ENCODE measurements at places on chromosomes 12 and 14. TPM values are rescaled to one million over a fixed set of nuclear protein-coding genes. Genes with fewer than 3 reads are reported as not detected.

DNA sequence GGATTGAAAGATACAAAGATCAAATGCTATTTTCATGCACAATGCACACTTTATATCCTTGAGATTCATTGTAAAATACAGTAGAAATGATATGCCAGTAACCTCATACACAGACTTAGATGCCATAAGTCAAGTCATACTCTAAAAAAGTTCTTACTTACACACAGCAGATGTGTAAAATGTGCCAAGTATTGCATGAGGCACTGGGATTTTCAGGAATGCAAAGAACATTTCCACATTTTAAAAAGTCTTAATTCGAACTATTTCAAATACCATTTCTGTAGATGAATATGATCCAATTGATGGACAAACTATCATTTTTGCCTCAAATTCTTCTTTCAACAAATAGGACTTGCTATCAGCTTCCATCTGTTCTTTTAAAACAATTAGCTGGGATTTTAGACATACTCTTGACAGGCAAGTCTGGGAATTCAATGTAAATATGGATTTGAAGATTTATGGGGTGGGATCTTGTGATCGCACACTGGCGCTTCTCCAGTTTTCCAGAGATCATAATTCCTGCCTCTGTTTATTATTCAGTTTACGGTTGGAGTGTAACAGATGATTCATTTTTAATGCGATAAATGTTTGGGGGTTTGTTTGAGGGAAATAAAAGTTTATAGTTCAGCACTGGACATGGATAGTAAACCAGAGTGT lies 183.8 kb downstream of the PAX9 start:
- no peak for DNase-seq

- DNase-seq, result no peak
Observed at GRCh38 chr12:107107381-107107780, 14.0 kb upstream of the CRY1 start.

CD27 gene
- total RNA-seq, result not detected

DNA sequence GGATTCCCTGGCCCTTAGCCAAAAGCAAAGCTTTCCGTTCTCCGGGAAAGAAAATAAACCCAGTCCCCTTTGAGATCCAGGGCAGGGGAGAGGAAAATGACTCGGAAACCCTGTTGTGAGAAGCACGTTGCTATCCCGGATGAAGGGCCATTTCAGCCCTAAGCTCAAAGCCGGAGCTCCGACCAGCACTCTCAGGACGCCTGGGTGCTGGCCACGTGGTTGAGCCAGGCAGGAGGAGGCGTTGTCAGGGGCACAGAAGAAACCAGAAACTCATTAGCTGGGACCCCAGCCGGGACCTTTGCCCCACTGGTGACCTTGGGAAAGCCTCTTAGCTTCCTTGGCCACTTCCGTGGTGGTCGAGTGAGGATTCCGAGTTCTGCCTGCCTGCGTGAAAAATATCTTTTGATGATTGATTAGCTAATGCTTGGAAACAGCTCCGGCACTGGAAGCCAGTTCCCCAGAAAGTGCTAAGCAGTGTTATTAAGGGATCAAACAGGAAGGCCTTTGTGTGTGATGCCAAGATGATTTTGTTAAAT lies 57.6 kb upstream of the FZD10 start:
- DNase-seq, result no peak

DNA sequence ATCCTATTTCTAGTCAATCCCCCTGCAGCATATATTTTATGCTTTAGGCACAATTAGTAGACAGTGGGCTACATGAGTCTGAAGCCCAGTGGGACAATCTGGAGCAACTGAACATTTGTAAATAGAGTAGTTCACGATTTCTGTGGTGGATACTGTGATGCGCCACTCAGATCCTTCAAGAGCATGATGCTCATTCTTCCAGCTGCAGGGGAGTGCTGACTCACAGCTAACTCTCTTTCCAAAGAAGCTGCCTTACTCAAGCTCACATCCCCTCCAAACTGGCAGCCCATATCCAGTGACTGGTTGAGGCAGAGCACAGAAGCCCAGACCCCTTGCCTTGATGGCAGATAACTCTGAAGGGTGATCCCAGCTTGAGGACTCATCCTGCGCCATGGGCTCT lies 224.2 kb upstream of the EEA1 start:
- DNase-seq, result no peak

GRCh38 chr12:57541001-57541400 lies 6.0 kb downstream of the DCTN2 start:
- no peak for DNase-seq

DNA sequence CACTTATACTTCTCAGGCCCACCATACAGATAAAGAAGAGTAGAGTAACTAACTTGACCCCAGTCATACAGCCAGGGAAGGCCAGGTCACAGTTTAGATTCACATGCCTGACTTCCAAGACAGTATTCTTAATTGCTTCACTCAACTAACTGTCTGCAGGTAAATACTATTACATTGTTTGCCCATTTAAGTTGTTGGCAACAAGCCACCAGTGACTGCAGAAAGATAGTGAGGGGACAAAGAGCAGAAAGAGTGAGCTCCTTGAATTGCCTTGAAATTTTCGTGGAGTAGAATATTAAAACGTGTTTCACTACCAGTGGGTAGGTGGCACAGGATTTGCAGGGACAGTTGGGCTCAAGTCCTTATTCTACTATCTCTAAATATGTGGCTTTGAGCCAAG lies 146.3 kb upstream of the RMST start:
- DNase-seq, result no peak

GRCh38 chr14:75877292-75877691 lies 104.5 kb downstream of the TGFB3 start:
- DNase-seq, result no peak

SMCO3 gene
- 0.30 TPM for total RNA-seq

- DNase-seq, result no peak
Observed at GRCh38 chr12:21989819-21990412, 48.7 kb upstream of the ABCC9 start.

GRCh38 chr12:77060883-77061240 lies 4.5 kb downstream of the E2F7 start:
- DNase-seq, result no peak
